ENCODE measurements at places on chromosomes 6 and 20.

GRCh38 chr6:68975064-68975463, 340.0 kb downstream of the ADGRB3 start:
- DNase-seq, result no peak

GRCh38 chr6:165653196-165653595, 9.8 kb downstream of the PDE10A start:
- DNase-seq, result no peak

DNA sequence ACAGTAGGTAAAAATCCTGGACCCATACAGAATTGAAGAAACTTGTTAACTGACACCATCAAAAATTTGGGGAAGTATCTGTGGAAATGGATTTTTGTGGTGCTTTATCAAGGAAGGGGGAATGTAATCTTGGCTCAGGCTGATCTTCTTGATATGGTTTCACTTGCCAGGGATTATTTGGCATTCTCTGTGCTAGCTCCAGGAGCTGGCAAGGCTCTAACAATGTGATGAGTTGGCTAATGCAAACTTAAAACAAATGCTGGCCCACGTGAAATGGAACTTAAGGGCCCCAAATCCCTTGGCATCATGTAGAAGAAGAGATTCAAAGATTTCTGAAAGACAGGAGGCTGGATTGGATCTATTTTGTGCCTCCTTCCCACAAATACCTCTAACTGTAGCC, 13.1 kb downstream of the KCNS1 start:
- DNase-seq, result no peak

DNA sequence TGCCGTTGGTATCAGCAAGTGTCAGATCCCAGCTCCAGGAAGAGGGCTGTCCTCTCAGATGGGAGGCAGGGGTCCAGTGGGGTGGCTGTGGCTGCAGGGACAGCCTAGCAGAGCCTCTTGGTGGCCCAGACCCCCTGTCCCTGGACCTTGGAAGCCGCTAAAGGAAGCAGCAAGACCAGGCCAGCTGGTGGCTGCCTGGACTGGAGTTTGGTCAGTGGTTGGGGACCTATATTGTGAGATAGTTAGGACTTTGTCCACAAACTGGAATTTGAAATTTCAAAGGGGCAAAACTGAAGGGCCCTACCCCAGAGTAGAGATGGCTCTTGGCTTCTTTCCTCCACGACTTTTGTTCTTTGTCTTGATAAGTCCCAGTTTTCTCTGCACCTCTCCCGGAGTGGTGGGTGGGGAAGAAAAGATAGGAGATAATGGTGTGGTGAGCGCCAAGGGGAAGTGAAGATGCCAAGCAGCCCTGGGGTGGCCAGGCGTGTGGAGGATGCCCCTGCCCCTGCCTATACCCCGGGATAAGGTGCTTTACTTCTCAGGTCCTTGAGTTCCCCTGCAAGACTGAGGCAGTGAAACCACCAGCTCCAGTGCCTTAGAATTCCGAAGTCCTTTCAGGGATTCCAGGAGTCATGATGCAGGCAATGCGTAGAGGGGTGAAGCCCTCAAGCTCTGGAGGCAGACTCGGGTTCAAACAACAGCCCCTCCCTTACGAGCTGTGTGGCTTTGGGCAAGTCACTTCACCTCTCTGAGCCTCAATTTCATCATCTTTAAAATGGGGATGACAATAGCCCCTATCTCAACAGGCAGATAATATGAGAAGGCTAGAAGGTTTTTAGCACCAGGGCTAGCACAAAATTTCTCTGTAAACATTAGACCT, 40.2 kb downstream of the HNF4A start:
- DNase-seq, result no peak

GRCh38 chr20:46058599-46059281, 29.7 kb downstream of the SLC12A5 start:
- no peak for DNase-seq

DNA sequence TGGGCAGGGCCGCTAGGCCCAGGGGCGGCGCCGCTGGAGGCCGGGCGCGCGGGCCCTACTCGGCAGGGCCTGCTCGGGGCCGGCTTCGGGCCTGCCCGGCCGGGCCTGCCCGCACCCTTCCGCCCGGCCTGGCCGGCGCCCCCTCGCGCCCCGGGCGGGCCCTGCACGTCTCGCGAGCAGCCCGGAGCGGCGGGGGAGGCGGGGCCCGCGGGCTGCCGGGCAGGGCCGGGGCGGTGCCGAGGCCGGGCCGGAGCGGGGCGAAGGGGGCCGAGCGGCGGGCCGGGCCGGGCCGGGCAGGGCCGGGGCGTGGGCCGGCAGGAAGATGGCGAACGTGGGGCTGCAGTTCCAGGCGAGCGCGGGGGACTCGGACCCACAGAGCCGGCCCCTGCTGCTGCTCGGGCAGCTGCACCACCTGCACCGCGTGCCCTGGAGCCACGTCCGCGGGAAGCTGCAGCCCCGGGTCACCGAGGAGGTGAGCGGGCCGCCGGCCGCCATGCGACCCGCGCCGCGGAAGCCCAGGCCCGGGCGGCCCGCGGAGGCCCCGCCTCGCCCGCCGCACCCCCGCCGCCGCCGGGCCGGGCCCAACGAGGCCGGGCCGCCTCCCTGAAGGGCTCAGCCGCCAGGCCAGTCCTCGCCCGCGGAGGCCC, at the start of gene NPEPL1:
NPEPL1 (plus strand) TSS at position 222 of the 647 bp plus-strand sequence; CDS start at position 323, 101 bp downstream.
- peak; percentile 35 for DNase-seq

Measured in T-helper 22 cell (primary cell).